ENCODE measurements at places on chromosomes 7 and 10.

DNA sequence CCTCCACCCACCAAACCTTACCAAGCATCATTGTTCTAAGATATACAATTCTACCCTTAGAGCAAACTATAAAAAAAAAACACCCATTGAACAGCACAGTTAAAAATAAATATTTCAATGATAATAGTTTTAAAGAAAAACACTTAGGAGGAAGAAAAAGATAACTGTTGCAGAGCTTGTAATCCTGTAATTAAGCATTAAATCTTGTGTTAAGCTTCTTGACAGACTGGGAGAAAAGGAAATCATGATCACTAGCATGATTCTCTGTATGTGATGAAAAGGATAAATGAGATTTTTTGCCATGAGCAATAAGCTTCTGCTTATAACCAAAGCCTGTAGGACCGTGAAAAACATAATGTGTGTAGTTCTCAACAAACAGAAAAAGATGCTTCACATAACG is 289.8 kb downstream of the CACNA2D1 start:
- no peak for DNase-seq

- DNase-seq, result no peak
Observed at GRCh38 chr10:118430190-118430589, 88.1 kb upstream of the FAM204A start.

DNA sequence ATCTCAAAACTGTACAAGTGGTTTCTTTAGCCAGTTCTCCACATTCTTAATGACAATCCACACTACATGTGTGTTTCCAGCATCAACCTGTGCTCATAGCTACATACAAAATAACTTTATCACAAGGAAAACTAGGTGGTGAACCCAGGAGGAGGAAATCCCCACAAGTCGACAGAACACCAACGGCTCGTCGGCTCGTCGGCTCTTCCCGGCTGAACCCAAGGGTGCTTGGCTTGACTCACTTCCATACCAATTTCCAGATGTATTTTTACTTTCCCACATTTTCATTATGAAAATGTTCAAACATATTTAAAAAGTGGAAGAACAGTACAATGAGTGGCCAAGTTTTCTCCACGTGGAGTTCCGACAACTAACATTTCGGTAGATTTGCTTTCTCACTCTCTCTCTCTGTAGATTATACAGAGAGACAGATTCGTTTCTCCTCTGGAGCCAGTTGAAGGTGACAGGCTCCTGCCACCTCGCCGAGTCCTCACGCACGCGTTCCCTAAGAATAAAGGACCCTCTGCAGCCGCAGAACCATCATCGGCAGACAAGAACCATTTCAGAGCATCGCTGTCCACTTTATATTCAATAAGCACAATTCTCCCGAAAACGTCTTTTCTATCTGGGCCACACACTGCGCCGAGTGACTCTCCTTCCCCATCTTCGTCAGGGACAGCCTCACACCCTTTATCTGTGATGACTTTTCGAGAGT is 53.3 kb downstream of the DIP2C start:
- no peak for DNase-seq

GRCh38 chr7:27434756-27435400 is 192.3 kb downstream of the EVX1 start:
- DNase-seq, result no peak

All from activated CD4-positive, alpha-beta T cell treated with anti-CD3 and anti-CD28 coated beads, Interleukin-2, amount 50 U/mL, for 48 hours (primary cell).